Hematopoietic multipotent progenitor cell treated with erythropoietin and hydrocortisone succinate and interleukin-3 and kit ligand, for 6 days (in vitro differentiated cells): ENCODE measurements at places on chromosomes 4 and X.

DNA sequence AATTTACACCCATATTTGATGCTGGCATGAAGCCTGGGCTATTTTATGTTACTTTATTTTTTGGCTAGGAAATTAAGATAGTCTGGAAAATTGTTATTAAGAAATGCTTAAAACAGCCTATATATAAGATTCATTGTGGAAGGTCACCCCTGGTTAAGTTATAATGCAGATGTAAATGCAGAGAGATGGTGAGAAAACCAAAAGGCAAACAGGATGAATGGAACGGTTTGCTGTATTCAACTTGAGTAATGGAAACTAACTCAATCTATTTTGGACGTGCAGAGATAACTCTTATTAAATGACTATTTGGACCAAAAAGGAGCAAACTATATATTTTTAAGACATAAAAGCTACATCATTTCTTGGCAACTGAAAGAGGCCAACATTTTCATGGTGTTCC is 446.3 kb upstream of the FRG1 start:
- no peak for DNase-seq

DNA sequence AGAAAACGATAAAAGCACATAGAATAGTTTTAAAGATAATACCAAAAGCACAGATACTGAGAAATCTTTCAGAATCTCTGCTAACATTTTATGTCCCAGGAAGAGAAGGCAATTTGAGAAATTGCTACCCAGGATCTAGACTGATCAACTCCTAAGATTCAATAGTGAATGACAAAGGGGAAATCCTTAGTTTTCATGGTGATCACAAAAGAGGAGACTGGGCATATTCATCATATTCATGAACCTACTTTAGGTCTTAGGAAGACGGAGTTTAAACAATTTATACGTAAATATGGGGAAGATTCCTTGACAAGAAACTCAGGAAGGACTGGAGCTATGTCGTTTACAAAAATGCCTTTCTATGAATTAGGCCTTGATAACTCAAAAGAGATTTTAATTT is 87.3 kb downstream of the SHISA3 start:
- DNase-seq, result no peak

GRCh38 chr4:54067166-54067565 is 2.8 kb upstream of the CHIC2 start:
- DNase-seq, result no peak

DNA sequence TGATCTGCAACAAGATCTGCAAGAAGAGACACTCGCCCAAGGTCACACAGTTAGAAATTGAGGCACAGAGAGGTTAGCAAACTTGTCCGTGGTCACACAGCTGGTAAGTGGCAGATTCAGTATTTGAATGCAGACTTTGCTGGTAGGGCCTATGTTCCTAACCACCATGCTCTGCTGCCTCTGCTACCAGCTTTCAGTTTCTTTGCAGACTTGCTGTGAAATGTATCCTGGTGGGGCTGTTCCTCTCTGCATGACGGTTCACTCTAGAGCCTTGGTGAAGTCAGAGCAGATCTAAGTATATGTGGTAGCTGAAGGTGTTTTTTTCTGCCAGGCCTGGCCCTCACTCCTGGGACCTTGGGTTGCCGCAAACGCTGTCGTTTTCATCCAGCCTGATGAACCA is 87.1 kb downstream of the BEND2 start:
- DNase-seq, result no peak
